ENCODE measurements at places on chromosomes 1 and 21. TPM values are rescaled to one million over a fixed set of nuclear protein-coding genes. Genes with fewer than 3 reads are reported as not detected.

GRCh38 chr1:156682166-156682890, 5.1 kb upstream of the NES start:
- DNase-seq, result no peak

GRCh38 chr1:175400766-175401165, 208.2 kb upstream of the KIAA0040 start:
- DNase-seq, result no peak

BNIPL gene
- 0.18 TPM for polyA plus RNA-seq

DNA sequence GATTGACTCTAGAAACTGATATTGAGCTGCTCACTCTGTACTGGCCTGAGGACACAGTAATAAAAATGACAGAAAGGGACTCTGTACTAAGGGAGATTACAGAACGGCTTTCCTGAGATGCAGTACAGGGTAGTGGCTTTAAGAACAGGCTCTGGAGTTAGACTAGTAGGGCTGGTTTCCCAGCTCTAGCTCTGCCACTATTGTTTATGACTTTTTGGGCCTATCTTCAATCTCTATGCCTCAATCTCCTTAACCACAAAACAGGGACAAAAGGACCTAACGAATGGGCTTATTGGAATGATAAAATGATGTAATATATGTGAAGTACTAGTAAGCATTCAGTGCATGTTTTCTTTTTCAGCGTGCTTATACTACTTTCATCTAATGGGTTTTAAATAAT, 1.4 kb downstream of the DEPDC1 start:
- no peak for DNase-seq

- no peak for DNase-seq
These were observed 3.7 kb downstream of the SLC45A3 start for GRCh38 chr1:205676597-205676996.

MPZL1 gene
- polyA plus RNA-seq, result 125 TPM

DNA sequence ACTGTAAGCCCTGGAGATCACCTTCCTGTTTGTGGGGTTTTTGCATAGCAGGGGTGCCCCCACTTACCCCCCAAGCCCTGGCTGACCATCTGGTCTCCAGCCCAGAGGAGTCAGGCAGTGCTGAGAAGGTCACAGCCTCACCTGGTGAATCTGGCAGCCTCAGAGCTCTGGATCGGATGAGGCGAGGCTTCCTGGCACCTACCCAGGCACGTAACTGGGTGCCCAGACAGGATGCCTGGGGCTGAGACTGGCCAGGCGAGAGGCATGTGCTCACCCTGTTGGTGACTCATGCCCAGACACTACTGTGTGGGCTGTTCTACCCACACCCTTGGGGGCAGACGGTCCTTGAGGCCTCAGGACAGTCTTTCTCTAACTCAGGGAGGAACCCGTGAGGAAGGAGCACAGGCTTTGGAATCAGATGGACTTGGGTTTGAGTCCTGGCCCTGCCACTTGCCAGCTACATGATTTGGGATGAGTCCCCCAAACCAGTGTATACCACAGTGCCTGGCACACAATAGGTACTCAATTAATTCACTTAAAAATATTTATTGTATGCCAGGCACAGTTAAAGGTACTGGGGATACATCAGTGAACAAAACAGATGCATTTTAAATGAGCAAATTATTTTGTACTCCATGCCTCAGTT, 15.1 kb upstream of the PADI3 start:
- DNase-seq, result peak; percentile 85

HSF2BP gene
- 1.2 TPM for polyA plus RNA-seq

ATP1A4 gene
- not detected for polyA plus RNA-seq

GRCh38 chr1:2644591-2645101, 11.8 kb upstream of the MMEL1 start:
- no peak for DNase-seq

All from BJ (cell line).